ENCODE measurements at places on chromosomes 7 and 10. TPM values are rescaled to one million over a fixed set of nuclear protein-coding genes. Genes with fewer than 3 reads are reported as not detected.
A peak's percentile ranks its signal among the peaks of the same experiment; 100 is the strongest.

- no peak for ATAC-seq
Observed at GRCh38 chr7:6486438-6487183, 38.9 kb upstream of the DAGLB start.

DNA sequence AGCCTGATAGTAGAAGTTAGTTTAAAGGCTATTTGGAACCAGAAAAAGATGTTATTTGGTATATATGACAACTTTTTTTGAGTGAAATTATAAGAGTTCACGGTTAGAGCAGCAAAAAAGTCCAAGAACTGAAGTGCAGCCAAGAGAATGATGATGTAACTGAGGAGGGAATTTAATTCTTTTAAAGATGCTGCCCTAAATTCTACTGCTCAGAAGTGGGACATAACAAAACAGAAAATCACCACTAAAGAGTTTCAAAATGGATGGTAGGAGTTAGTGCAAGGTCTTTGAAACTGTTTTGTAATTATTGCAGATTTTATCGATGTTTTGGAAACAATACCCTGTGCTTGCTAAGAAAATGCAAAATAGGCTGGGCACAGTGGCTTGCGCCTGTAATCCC, 6.5 kb downstream of the SAMD8 start:
- peak; percentile 49 for ATAC-seq

- no peak for ATAC-seq
Observed at GRCh38 chr10:5092848-5093790, 1.1 kb upstream of the AKR1C3 start.

The TUBGCP2 gene
- 55.8 TPM for total RNA-seq

The TBX20 gene
- 0.30 TPM for total RNA-seq

GRCh38 chr7:157650801-157651200, 314.0 kb downstream of the DNAJB6 start:
- no peak for ATAC-seq

DNA sequence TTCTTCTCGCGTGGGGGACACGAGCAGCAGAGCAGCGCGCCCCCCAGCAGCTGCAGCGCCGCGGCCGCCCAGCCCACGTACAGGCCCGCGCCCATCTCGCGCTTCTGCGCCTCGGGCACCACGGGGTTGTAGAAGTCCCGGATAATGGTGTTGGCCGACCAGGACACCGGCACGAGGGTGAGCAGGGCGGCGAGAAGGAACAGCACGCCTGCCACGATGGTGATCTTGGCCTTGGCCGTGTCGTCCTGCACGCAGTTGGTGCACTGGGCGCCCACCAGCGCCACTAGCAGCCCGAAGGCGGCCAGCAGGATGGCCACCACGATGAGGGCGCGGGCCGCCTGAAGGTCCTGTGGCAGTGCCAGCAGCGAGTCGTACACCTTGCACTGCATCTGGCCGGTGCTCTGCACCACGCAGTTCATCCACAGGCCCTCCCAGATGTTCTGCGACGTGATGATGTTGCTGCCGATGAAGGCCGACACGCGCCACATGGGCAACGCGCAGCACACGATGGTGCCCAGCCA, 529 bp downstream of the CLDN3 start:
- ATAC-seq, result no peak

DNA sequence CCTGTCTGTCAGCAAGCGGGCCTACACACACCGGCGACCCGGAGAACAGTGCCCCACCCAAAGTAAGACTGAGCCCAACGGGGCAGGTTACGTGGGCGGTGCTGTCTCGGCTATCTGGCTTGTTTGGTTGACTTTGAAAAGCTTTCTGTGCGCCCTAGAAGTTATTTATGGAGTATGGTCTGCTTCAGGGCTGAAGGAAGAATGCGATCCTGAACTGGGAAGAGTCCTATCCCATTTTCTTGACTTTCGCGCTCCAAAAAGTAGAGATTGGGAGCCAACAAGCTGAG, 1.5 kb downstream of the INA start:
- ATAC-seq, result no peak

- no peak for ATAC-seq
Observed at GRCh38 chr7:141999058-141999623, 3.5 kb downstream of the MGAM start.

- ATAC-seq, result no peak
Observed at GRCh38 chr10:58436071-58436470, 50.9 kb downstream of the TFAM start.

The POM121 gene
- total RNA-seq, result 132 TPM

The INPP5A gene
- 5.6 TPM for total RNA-seq

The ITIH5 gene
- not detected for total RNA-seq

The KLF6 gene
- 163 TPM for total RNA-seq

GRCh38 chr7:149776289-149776688, 2.9 kb upstream of the ZNF467 start:
- no peak for ATAC-seq

The CALCR gene
- total RNA-seq, result not detected

The FRAT1 gene
- total RNA-seq, result 3.7 TPM

DNA sequence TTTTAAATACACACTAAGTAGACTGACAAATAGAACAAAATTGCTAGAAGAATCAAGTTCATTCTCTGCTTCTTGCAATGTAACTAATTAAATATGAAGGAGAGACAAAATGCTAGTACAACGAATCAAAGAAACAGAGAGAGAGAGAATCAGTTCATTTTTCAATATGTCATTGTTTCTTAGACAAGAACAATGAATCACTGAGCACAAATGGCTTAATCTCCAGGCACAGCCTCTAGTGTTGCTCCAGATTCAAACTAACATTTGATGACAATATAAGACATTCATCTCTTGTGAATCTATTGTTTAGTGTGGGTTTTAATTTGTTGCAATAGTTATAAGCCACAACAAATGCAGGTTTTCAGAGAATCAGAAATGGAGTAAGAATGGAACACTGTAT, 357.4 kb upstream of the TMEM229A start:
- ATAC-seq, result no peak

The TRIL gene
- total RNA-seq, result not detected

- peak; percentile 45 for ATAC-seq
Observed at GRCh38 chr7:92699560-92699959, 109.4 kb upstream of the FAM133B start.

DNA sequence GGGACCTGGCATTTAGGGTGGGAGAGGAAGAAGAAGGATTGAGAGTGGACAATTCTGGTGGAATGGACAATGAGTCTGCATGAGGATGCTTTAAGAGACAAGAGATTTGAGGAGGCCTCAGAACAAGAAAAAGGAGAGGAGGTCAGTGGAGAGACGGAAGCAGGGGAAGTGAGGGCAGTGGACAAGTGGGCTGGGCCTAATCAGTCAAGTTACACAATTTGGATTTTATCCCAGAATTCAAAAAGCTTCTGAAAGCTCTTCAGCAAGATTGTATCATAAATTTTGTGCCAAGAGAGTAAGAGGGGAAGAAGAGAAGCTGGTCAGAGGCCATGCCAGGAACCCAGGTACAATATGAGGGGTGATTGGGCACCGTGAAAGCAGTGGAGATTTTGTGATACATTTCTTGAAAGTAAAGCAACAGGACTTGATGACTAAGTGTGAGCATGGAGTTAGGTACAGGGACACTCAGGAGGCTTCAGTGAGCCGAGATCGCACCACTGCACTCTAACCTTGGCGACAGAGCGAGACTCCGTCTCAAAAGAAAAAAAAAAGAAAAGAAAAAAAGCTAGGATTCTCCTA, 19.3 kb upstream of the TSPAN13 start:
- no peak for ATAC-seq

DNA sequence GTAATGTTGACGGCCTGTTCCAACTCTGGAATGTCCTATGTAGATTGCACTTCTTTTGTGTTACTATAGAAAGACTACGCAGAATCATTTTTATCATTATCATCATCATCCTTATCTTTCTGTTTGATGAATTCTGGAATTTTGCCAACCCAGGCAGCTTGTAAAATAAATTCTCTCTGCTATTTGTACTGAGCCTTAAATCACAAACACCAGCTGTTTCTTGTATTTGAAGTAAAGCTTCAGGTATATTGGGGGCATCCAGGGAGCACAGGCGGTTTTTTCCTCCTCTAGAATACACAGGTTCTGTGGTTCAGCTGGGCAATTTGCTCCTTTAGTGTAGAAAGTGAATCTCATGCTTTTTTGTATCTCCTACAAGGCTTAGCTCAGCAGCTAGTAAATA, 14.9 kb upstream of the CPA5 start:
- no peak for ATAC-seq

DNA sequence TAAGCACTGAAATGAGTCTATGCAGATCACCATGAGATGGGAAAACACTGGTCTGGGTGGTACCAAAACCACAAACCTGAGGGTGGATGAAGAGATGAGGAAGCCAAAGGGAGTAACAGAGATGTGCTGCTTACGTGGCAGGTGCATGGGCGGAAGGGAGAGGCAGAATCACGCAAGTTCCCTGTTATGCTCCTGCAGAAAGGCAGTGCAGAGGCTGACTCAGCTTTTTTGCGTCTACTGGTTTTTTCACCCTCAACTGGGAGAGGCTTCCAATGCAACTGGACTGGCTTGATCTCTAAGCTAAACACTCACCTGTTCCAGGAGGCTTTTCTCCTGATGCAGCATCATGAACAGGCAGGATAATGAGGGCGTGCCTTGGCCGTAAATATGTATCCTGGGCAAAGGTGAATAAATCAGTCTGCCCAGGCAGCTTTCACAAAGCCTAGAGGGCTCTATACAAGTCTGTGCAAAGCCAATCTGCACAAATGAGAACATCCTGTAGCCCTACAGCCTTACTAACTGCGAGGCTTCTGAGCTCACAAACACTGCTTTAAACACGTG, 95.4 kb upstream of the AFAP1L2 start:
- ATAC-seq, result peak; percentile 82

The GSTO2 gene
- 0.28 TPM for total RNA-seq

- ATAC-seq, result peak; percentile 92
Observed at GRCh38 chr10:77350711-77351119, 286.9 kb downstream of the KCNMA1 start.

GRCh38 chr10:36946598-36946997, 178.8 kb upstream of the ANKRD30A start:
- ATAC-seq, result no peak

The AGAP9 gene
- 2.9 TPM for total RNA-seq

DNA sequence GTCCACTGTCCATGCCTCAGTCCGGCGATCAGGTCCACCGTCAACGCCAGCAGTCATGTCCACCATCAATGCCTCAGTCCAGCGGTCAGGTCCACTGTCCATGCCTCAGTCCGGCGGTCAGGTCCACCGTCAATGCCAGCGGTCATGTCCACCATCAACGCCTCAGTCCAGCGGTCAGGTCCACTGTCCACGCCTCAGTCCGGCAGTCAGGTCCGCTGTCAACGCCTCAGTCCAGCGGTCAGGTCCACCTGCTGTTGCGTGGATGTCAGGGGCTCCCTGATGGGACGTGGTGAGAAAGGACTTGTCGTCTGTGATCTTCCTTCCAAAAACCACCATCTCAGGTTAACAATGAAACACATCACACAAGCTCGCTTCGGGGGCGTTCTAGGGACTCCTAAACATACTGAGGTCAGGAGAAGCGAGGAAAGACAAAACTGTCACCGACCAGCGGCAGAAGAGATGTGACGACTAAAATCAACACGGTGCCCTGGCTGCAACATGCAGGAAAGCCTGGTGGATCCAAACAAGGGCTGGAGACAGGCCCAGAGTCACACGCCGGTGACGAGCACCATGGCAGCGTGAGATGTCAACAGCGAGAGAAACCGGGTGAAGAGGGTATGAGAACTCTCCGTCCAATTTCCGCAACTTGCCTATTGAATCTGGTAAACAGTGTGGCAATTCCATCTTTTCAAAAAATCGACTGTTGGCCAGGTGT, 264.2 kb downstream of the MAD1L1 start:
- ATAC-seq, result no peak

The CPA2 gene
- total RNA-seq, result 0.56 TPM

The CPA4 gene
- 4.1 TPM for total RNA-seq

The NACAD gene
- total RNA-seq, result 0.71 TPM

GRCh38 chr10:44032216-44032615, 352.7 kb downstream of the CXCL12 start:
- ATAC-seq, result no peak

DNA sequence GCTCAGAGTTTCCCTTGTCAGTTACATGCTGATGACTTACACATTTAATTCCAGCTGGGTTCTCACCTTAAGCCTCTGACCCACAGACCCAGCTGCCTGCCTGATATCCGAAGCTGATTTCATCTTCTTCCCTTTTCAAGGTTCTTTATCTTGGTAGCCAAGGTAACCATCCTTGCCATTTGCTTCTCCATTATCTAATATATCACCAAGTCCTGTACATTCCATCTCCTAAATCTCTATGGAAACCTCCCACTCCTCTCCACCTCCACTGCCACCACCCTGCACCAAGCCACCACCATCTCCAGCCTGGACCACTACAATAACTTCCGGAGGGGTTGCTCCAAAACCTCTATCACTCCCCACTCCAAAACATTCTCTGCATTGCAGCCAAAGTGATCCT, 19.9 kb downstream of the SCRN1 start:
- ATAC-seq, result no peak

GRCh38 chr7:37327288-37327687, 121.4 kb downstream of the ELMO1 start:
- ATAC-seq, result peak; percentile 56

The SAP25 gene
- total RNA-seq, result 12.9 TPM

- ATAC-seq, result no peak
Observed at GRCh38 chr7:47827871-47828270, 120.4 kb downstream of the PKD1L1 start.

DNA sequence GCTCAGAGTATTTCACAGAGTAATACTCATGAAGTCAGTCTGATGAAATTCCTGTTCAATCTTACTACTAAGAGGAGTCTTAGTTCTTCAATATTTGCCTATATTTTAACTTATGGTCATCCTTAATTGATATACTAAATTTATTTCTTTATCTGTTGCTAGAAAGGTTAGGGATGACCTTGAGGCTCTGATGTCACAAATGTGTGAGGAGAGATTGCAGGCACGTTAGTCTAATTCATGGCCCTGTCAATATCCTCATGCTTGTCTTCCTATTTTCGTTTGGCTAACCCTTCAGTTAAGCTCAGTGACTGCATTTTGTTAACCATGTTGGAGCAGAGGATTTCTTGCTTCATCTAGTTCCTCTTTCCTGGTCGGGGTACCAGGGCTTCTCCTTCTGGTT, 704.7 kb upstream of the COBL start:
- ATAC-seq, result no peak

DNA sequence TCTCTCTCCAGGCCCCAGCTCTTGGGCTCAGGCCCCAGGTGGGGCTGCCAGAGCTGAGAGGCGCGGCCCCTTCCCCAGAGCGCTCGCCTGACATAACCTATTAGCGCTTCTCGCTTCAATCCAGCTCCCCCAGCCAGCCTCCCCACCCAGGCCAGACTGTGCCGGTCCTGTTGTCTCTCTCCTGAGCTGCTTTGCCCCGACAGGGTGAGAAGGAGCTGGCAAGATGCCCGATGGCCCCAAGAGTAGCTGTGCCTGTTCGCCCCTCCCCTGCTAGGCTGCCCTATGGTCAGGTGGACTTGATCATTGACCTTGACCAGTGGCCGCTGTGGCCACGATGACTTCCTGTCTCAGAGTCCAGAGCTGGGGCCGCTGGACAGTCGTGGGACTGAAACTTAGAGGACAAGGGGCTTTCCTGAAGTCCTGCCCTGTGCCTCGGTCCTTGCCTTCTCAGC, 9.1 kb downstream of the TMEM270 start:
- ATAC-seq, result no peak

- ATAC-seq, result no peak
Observed at GRCh38 chr10:20892796-20893195, 4.3 kb downstream of the NEBL start.

GRCh38 chr7:142956951-142957623, 5.1 kb downstream of the KEL start:
- ATAC-seq, result no peak

GRCh38 chr10:7218968-7219367, 191.9 kb downstream of the SFMBT2 start:
- ATAC-seq, result no peak

- ATAC-seq, result peak; percentile 76
Observed at GRCh38 chr10:119608316-119609155, 11.8 kb upstream of the TIAL1 start.

The MET gene
- 0.08 TPM for total RNA-seq

GRCh38 chr10:31930023-31930751, 1.6 kb upstream of the ARHGAP12 start:
- ATAC-seq, result peak; percentile 18
